ENCODE measurements at places on chromosomes 3 and 15. TPM values are rescaled to one million over a fixed set of nuclear protein-coding genes. Genes with fewer than 3 reads are reported as not detected.

The HDC gene
- 3.5 TPM for total RNA-seq

The MKRN3 gene
- 15.6 TPM for total RNA-seq

The CPNE9 gene
- total RNA-seq = 6.3 TPM

The LMAN1L gene
- total RNA-seq = 0.11 TPM

The CX3CR1 gene
- total RNA-seq = 27.7 TPM

The CHST14 gene
- total RNA-seq = 16.6 TPM

The KCNAB1 gene
- total RNA-seq = 10.1 TPM

The PSMD6 gene
- total RNA-seq = 71.0 TPM

The GP9 gene
- total RNA-seq = 0.72 TPM

The ATP2B2 gene
- total RNA-seq = 25.2 TPM

The ACAN gene
- 16.3 TPM for total RNA-seq

The SERINC4 gene
- total RNA-seq = 0.72 TPM

The RAB6B gene
- total RNA-seq = 169 TPM

The RARB gene
- 43.8 TPM for total RNA-seq

The SCG3 gene
- total RNA-seq = 56.0 TPM

The NR2F2 gene
- 21.4 TPM for total RNA-seq

The PIK3CB gene
- 76.6 TPM for total RNA-seq

The TM4SF18 gene
- 17.1 TPM for total RNA-seq

The GOLGA8N gene
- 10.5 TPM for total RNA-seq

The TMEM43 gene
- 48.5 TPM for total RNA-seq

The C3orf20 gene
- 0.06 TPM for total RNA-seq

The MTHFS gene
- total RNA-seq = 19.7 TPM

The PLCH1 gene
- total RNA-seq = 20.6 TPM

The KLF15 gene
- total RNA-seq = 7.9 TPM

The HEG1 gene
- total RNA-seq = 26.4 TPM

The PLS1 gene
- 4.7 TPM for total RNA-seq

The PTPRG gene
- 65.5 TPM for total RNA-seq

All from spinal cord (tissue), 10 donors.